ENCODE measurements at places on chromosomes 6 and 20.

DNA sequence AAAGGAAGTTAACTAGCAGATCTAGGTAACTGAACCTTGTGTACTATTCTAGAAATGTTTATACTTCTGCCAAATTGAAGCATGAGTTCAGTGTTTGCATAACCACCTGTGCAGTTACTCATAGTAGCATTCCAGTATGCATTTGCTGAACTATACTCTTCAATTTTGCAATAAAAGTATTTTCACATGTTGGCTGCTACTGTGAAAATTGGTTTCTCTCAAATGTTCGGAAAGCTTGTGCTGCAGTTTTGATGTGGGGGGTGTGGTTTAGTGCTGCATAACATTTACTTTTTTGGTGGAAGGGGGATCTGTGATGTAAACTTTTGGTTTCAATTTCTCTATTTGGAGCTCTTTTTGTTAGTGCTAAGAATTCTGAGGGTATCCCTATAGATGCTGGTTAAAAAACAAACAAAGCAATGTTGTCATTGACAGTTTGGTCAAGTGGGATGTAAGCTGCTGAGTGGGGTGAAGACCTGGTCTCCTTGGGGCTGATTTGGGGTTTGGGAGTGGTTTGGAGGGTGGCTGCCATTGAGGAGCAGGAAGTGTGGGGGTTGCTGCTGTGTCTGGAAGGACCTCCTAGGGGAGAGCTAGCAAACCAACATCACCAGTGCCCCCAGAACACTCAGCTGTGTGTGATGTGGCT lies 87.8 kb downstream of the CARMIL1 start:
- no peak for DNase-seq

DNA sequence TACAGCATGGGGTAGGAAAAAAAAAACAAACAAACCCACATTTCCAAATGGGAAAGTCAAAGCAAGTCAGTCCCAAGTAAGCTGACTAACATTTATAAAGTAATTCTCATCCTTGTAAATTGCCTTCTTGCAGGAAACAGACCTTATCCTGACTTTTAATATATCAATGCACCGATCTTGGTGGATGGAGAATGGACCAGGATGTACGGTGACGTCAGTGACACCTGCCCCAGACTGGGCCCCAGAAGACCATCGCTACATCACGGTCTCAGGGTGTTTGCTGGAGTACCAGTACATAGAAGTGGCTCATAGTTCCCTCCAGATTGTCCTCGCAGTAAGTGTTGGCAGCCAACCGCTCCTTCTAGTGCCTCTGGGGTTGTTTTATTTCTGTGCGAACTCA lies 304.2 kb upstream of the RNF217 start:
- DNase-seq: no peak

GRCh38 chr6:33815854-33816253 lies 12.1 kb upstream of the MLN start:
- peak; percentile 43 for DNase-seq

- no peak for DNase-seq
These were observed 24.9 kb downstream of the SAYSD1 start for GRCh38 chr6:39090036-39090435.

DNA sequence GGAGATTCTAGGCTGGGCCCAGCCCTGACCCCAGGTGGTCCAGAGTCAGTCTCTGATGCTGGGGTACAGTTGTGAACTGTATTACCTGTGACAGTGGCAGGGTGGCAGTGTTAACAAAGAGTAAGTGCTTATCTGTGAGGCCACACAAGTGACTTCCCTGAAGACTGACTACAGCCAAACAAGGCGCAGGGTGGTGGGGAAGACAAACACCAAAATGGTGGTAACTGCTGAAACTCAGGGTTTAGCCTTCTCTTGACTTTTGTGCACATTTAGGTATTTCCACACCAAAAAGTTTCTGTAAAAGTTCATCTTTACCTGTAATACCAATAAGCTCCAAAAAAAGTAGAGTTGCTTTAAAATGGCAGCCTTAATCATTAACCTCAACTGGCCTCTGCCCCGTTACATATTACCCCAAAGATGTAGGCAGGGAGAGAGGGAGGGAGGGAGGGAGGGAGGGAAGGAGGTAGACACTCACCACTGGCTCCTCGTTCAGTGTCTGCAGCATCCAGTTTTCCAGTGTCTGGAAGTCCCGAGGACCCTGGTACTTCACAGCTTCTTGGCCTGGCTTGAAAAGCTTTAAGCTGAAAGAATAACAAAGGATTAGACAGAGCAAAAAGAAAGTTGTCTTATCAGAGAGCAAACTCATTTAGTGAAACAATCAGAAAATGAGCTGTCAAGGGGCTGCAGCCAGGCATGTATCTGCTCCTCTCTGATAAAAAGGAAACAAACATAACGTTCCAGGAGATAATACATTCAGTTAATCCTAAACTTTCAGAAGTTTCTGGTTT lies 11.3 kb downstream of the TXNDC5 start:
- DNase-seq: no peak

DNA sequence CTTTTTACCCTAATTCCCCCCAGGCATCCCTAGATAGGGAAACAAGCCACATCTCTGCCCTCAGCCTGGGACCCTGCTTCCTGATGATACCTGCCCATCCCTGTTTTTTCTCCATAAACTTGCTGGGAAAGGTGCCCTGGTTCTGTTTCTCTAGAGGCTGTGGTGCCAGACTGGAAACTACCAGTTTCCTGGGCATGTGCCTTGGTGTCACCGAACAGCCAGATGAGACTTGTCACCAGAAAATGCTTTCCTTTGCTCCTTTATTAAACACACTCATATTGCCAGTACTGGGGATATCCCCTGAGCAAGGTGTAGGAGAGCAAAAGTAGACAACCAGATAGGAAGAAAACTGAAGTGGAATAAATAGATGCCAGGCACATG lies 16.8 kb downstream of the SRSF3 start:
- DNase-seq: no peak

- DNase-seq: no peak
These were observed 126.3 kb upstream of the HEY2 start for GRCh38 chr6:125623085-125623484.

GRCh38 chr20:24489631-24490260 lies 20.3 kb downstream of the SYNDIG1 start:
- no peak for DNase-seq

GRCh38 chr6:89934685-89935366 lies 40.6 kb downstream of the GJA10 start:
- DNase-seq: no peak

DNA sequence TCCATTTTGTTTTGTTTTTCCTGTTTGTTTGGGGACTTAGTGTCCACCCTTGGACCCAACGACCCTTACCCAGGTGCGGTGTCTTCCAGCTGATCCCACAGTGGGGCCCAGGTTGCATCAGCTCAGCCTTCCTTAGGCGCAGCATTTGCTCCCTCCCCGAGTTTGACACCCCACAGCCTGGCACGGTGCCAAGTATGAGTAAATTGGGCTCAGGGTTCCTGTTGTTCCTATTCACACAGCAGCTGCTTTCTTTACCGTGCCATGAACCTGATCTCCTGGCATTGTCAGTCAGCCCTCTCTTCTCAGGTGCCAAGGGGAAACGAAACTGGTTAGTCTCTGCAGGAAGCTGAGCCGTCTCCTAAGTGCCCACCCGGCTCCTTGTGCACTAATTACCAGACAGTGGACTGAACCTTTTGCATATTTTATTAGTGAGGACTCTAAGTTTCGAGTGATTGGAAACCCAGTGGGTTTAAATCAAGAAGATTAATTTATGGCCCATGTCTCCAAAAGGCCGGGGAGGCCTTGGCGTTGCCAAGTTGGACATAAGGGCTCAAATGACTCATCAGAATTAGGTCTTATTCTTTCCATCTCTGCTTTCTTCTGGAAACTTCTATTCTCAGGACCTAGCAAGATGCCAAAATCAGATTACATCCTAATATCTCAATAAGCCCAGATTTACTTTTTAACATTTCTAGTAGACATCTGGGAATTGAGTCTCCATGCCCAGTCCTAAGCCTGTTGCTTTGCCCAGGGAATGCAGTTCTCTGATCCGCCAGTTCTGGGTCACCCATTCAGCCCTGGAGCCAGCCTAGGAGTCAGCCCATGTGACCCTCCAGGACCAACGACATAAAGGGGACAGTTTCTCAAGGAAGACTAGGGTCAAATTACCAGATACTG lies 68.8 kb downstream of the TSHZ2 start:
- no peak for DNase-seq

DNA sequence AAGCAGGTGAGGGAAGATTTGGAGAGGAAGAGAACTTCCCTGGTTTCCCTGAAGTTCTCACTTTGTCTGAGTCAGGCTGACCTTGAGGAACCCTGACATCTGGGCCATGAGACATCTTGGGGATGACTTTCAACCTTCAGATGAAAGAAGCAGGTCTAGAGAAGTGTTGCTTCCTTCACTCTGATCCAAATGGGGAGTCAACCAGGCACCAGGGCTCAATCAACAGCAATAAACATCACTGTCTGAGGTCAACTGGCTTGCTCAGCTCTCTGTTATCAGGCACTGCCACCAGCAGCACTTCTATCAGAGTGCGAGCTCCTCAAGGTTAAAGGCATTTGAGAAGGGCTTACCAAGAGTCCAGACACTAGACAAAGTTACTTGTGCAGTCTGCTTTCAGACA lies 6.3 kb downstream of the ACOT8 start:
- no peak for DNase-seq

DNA sequence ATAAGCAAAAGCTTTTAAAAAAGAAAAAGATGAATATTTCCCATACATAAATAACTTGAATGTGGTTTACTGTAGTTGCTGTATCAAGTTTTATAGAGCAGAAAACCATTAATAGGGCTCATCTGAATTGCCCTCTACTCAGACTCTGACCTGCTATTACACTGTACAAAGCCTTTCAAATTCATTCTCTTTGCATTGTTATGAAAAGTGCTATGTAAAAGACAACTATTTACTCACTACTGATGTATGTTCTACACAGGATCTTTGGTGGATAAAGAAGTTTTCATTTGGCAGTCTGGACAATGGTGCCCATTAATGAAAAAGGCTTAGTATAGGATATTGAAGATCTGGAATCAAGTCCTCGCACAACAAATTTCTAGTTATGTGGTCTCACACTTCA lies 199.1 kb upstream of the RUNX2 start:
- DNase-seq: no peak

DNA sequence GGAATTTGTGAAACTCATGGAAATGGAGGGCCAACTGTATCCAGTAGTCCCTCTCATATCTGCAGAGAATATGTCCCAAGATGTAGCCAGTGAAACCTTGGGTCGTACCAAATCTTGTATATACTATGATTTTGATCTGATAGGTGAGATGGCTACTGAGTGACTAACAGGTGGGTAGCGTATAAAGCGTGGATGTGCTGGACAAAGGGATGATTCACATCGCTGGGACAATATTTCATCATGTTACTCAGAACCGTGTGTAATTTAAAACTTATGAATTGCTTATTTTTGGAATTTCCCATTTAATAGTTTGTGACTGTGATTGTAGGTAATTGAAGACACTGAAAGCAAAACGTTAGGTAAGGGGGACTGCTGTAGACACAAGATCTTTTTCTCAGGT lies 144.1 kb downstream of the SMAP1 start:
- DNase-seq: no peak

DNA sequence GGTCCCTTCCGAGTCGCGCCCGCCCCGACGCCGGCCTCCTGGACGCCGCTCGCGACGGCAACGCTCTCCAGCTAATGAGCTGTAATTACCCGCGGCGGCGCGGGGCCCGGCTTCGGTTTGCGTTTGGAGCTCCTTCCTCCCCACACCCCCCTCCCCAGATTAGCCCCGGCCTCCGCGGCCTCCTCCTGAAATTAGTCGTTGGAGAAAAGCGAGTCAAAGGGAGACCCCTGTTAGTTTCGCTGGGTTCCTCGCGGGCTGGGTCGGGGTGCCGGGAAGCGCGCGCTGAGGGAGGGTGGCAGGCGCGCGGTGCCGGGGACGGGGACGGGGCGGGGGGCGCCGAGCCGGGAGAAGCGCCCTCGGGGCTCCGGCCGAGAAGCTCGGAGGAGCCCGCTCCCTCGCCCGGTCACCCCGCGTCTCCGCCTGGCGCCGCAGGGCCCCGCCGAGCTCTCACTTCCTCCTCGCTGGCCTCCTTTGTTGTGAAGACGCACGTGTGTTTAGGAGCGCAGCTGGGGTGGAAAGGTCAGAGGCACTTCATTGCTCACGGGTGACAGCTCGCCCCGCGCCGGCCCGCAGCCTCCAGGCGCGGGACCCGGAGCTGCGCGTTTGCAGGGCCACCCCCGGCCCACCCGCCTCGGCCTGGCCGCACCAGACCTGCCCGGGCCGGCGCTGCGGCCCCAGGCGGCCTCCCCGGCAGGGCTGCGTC lies 4.9 kb downstream of the FOXC1 start:
- no peak for DNase-seq
